ENCODE measurements at places on chromosomes 6 and 20.

- no peak for DNase-seq
Observed at GRCh38 chr6:12383448-12383847, 93.3 kb downstream of the EDN1 start.

- no peak for DNase-seq
Observed at GRCh38 chr20:54525916-54526590, 50.7 kb downstream of the DOK5 start.

DNA sequence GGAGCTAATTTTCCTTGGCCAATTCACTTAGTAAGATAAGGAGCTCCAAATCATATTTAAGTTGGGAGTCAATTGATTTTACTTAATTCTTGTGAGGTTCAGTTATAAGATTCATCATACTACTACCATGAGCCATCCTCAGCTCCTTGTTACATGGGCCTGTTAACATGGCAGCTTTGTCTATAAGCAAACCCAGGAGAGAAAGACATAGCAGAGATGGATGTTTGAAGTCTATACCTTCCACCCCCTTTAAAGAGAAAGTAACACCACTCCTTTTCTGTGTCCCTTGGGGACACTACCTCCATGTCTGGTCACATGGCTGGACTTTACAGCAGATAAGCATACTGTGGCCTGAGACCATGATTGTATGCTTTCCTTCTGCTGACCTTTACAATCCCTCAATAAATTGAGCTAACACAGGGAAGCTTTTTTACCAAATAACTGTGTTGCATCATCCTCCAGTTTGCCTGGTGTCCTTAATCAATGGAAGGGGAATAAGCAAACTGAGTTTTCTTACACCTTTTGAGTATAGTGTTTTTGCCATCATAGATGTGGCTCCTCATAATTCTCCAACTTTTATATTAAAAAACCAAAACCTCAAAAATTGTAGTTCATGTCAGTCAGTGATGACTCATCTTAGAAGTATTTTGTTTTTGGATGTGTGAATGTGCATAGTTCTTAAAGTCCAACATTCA, 9.8 kb upstream of the ZNFX1 start:
- DNase-seq, result no peak

DNA sequence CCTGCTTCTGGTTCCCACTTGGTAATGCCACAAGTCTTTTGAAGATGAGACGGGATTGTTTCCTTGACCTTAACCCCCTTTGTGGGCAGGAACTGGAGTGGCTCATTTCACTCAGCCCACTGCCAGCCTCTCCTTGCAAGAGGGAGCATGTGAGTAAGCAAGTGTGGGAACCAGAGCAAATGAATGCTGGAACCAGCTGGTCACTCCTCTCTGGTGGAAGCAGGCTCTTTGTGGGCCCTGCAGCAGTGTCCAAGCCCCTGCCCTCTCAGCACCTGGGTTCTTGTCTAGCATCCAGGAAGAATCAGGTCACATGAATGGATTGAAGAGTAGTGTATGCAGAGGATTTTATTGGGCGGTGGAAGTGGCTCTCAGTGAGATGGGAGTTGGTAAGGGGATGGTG, 944.5 kb downstream of the QKI start:
- no peak for DNase-seq

GRCh38 chr6:161021998-161022743, 30.6 kb downstream of the MAP3K4 start:
- no peak for DNase-seq

DNA sequence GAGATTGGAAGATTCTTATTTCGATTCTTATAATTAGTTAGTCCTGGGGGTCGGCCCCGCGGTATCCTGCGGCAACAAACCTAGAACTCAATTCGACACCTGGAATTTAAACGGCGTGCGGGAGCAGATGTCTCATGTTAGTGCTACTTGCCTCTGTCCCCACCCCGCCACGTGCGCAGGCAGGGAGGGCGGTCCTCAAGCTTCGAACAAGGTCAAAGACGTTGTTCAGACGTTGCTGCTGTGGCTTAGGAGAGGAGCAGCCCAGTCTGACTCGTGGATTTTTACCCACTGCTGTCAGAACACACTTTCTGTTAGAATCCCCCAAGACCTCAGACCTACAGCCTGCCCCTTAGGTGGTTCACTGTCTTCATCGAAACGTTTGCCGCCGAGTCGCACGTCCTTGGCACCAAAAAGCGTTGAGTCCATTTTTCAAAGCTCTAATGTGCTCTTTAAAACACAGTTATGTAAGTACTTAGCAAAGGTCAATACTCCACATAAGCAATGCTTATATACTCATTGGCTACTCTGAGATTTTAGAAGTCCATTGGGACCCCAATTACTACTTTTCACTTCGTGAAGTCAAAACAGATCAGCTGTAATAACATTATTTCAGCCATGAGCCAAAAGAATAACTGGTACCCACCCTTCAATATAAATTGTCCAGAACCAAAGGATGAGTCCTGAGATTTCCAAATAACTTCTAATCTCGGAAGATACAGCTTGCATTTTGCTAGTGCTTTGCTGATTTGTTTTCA, 2.7 kb upstream of the C6orf62 start:
- DNase-seq, result no peak

GRCh38 chr6:116386581-116387299, 16.0 kb downstream of the DSE start:
- no peak for DNase-seq

- no peak for DNase-seq
Observed at GRCh38 chr6:77124604-77125003, 338.7 kb downstream of the HTR1B start.

DNA sequence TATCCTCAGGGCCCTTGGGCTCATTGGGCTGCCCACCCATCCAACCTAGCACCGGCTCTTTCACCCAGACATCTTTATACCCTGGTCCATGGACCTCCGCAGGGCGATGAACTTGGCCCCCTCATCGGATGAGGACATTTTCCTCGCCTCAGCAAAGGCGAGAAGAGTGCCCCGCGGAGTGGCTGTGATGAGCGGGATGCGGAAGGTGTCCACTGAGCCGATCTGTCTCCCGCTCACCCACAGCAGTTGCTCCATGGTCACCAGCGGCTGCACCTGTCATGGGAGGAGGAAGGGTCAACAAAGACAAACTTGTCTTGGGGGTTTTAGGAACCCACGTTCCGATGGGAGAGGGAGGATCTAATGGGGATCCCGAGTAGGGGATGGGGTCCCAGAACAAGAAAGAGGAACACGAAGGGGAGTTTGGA, 690 bp downstream of the NEU1 start:
- DNase-seq, result no peak

DNA sequence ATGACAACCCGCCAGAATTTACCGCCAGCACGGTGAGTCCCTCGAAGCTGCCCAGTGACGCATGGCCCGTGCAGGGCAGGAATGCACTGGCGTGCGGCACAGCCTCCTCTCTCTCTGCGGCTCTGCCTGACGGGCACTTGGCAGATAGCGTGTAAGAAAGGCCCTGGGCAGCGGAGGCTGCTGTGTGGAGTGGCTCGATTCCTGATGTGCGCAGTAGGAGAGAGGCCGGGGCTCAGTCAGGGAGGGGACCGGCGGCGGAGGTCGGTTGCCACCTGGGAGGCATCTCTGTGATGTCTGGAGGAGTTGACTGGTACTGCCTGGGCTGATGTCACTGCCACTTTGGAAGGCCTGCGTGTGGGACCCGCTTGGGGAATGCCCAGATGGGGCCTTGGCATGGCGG, 170.7 kb downstream of the TAF4 start:
- DNase-seq, result no peak

DNA sequence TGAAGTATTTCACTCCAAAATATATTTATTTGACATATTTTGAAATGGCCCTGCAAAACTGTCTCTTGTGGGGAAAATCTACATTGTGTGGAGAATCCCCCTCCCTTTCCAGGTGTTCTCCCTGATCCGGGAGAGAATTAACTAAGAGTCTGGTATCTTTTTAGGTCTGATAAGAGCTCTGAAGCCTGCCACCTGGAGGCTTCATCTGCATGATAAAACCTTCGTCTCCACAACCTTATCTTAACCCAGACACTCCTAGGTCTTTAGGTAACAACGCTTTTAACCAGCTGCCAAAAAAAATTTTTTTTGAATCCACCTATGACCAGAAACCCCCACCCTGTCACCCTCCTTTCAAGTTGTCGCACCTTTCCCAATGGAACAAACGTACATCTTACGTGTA, 43.0 kb downstream of the FAM184A start:
- no peak for DNase-seq

DNA sequence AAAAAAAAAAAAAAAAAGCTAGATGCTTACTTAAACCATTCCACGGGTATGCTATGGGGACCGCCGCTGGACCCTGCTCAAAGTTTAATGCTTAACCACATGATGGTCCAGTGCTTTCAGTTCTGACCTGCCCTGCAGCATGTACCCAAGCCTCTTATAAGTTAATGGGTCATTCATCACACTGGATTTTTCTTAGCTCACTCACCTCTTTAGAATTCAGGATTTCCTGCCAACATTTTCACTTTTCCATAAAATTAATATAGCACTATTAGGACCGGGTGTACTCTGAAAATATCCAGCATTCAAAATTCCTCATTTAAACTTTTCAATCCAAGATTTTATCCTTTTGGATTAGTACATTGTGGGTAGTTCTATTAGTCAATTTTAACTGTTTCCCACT, 140.8 kb downstream of the ALDH8A1 start:
- no peak for DNase-seq

GRCh38 chr6:144918073-144918472, 632.9 kb downstream of the UTRN start:
- DNase-seq, result no peak

DNA sequence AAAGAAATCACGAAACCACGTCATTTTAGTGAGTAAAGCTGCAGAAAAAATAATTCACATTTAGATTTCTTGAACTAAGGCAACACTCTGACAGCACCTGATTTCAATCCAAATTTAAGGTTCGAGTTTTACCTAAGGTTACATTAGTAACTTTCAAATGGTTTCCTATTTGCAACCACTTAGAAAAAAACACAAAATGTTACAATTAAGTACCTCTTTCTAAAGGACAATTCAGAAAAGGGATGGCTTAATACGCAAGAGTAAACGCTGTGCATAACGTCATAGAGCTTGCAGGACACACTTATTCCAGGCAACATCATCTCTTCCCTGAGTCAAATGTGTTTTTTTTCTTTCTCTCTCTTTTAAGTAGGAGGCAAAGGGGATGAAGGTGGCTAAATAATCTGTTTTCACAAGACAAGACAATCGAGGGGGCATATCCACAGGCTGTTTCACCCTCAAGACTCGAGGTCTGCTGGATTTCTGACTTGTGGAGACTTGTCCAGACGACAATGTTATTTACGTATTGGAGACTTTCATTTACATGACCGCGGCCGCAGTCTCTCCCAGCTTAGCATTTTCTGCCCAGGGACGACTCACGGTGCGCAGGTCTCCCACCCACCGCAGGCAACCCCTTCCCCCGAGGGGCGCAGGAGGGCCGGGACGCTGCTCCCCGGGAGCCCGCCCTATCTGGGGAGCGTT, 86.0 kb downstream of the SESN1 start:
- DNase-seq, result no peak

Measured in forelimb muscle (tissue), 1 donor.